NCI-H2029 treated with DMSO at 0.1 percent for 48 hours (cell line): ENCODE measurements at places on chromosomes 1 and 21.

- DNase-seq = no peak
Observed at GRCh38 chr1:8217809-8218208, 100.1 kb upstream of the SLC45A1 start.

DNA sequence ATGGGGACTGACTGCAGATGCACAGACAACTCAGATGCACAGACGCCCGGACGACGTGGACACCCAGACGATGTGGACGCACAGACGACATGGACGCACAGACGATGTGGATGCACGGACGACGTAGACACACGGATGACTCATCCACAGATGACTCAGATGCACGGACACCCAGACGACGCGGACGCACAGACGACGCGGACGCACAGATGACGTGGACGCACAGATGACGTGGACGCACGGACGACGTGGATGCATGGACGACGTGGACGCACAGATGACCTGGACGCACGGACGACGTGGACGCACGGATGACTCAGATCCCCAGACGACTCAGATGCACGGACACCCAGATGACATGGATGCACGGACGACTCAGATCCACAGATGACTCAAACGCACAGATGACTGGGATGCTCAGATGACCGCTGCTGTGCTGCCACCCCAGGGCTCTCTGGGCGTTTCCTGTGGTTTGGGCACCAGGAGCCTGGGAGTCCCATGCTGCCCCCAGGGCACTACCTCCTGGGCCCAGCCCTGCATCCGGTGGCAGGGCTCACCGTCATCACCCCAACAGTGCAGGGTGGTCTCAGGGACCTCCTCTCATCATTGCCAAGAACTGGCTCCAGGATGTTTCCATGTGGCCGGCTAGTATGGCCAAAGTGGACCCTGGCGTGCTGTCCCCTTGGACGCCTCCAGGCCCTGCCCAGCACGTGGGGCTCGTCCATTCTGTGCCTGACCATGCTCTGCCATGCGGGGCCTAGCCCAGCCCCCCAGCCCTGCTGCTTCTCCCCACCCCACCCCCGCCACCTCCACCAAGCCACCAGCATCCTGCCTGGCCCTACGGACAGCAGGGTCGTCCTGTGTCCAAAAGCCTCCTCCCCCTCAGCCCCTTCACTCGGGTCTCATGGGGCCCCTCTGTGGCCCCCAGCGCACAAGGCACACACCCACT lies 14.0 kb downstream of the FAAP20 start:
- no peak for DNase-seq

DNA sequence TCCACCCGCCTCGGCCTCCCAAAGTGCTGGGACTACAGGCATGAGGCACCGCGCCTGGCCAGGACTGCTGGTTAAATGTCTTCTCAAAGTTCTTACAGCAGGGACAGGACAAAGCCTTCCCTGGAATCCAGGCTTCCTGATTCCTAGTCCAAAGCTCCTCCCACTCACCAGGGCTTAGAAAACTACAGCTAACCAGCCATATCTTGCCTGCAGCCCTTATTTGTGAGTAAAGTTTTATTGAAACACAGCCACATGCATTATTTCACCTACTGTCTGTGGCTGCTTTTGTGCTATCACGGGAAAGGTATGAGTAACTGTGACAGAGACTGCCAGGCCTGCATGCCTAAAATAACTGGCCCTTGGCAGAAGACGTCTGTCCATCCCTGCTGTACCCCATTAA lies 24.4 kb downstream of the TMCO4 start:
- peak; percentile 29 for DNase-seq

- DNase-seq = no peak
Observed at GRCh38 chr1:88021529-88021928, 662.5 kb upstream of the PKN2 start.

DNA sequence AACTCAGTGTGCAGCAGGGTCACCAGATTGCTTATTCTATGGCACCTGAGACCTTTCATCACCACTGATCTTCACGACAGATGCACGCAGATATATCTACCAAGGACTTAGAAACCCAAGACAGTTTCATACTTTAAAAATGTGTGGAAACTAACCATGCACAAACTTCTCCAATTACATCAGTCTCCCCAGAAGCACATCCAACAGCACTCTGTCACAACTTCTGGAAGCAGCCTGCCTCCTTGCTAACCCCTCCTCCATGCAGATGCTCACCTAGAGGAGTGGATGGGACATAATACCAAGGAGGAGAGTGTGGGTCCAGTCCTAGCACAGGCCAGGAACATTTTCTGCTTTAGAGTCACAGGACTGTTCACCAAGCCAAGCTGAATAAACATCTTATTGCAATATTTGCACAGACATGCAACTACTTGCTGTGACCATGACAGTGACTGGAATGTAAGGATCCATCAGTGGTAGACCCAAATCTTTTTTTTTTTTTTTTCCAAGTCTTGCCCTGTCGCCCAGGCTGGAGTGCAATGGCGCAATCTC lies 69.4 kb downstream of the HIVEP3 start:
- no peak for DNase-seq

DNA sequence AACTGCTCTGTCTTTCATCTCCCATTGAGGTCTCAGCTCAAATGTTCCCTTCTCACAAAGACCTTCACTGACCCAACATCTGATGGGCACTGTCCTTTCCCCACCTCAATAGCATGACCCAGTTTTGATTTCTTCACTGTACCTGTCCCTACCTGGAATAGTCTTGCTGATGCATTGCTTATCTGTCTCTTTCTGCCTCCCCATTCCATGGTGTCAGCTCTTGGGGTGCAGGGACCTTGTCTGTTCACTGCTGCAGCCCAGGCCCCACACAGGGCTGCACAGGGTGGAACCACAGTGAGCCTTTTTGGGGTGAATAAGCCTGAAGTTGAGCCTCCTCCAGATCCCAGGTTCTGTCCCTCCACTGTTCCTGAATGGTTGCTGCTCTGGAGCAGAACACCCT lies 414.9 kb downstream of the PTPRU start:
- DNase-seq = no peak

- no peak for DNase-seq
Observed at GRCh38 chr1:15407580-15407979, 2.1 kb upstream of the EFHD2 start.

DNA sequence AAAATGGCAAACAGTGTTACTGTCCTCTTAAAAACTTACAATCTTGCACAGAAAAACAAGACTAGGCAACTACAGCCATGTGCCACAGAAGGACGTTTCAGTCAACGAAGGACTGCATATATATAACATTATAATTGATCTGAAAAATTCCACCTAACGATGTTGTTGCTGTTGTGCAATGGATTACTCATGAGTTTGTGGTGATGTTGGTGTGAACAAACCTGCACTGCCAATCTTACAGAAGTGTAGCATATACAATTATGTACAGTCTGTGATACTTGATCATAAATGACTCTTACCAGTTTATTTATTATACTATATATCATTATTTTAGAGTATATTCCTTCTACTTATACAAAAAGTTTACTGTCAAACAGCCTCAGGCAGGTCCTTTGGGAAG lies 6.8 kb upstream of the VAMP4 start:
- DNase-seq = no peak

DNA sequence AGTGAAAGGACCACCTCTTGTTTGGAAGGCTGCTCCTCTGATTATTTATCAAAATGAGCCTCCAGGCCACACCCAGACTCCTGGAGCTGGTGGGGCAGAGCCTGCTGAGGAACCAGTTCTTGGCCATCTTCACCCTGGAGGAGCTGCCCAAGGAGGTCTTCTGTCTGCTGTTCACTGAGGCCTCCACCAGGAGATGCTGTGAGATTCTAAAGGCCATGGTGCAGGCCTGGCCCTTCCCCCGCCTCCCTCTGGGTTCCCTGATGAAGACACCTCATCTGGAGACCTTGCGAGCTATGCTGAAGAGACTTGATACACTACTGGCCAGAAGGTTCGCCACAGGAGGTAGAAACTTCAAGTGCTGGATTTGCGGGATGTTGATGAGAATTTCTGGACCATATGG lies 61.7 kb upstream of the GJA8 start:
- no peak for DNase-seq

DNA sequence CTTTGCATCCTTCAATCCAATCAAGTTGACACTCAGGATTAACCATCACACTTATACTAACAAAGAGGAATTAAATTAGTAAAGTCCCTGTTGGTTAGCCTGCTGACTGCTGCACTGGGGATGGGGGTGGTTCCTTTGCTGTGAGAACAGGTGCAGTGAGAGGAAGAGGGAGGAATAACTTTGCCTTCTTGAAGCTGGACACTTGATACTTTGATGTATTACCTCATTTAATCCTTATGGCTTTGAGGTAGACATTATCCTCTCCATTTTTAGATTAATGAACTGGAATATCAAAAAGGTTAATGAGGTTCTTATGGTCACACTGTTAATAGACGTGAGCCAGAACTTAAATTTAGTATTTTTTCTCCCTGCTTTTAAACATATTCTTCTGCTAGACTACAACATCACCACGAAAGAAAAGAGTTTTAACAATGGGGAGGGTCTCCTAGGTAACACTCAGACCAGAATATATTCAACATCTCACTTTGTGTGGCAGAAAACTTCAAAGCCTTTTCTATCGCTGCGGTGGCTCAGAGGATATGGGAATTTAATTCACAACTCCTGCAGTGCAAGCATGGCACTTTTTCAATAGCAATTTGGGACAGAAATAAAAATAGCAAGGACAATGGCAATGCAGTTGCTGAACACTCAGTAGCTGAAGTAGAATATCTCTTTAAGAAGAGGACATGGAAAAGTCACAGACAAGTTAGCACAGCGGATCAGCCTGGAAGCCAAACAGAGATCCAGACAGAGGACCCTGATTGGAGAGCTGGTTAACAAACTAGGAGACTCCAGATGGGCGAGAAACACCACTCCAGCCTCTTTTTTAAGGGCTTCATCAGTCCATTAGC lies 68.8 kb upstream of the DNAH14 start:
- no peak for DNase-seq

DNA sequence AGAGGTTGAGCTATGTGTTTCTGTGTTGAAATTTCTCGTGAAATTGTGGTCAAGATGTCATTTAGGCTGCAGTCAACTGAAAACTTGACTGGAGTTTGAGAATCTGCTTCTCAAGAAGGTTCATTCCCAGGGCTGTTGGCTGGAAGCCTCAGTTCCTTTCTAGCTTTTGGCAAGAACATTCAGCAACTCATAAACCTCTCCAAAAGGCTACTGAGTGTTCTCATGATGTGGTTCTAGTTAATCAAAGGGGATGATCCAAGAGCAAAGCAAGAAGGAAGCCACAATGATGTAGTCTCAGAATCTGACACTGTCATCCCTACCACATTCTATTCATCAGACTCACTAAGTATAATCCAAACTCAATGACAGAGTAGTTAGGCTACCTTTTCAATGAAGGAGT lies 66.6 kb downstream of the SPATA6 start:
- no peak for DNase-seq

DNA sequence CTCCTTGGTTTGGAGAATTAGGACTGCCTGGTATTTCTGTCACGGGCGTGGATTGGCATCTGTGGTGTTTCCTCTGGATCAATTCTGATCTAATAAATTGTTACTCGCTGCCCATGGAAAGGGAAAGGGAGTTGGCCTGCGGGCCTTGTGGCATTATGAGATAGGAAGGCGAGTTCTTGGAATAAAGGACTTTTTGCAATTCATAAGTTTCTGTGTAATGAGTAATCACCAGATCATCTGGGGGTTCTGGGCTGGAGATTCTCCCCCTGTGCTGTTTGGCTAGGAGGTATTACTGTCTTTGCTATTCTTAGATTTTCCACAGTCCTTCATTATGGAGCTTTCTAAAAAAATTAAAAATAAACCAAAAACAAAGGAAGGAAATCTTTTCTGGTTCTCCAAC lies 315.9 kb downstream of the CAMTA1 start:
- no peak for DNase-seq

GRCh38 chr21:35037384-35037765 lies 11.7 kb downstream of the RUNX1 start:
- DNase-seq = no peak

- DNase-seq = no peak
Observed at GRCh38 chr1:48470950-48471690, 884 bp downstream of the SPATA6 start.

GRCh38 chr1:109210058-109210457 lies 3.7 kb upstream of the SARS1 start:
- no peak for DNase-seq

DNA sequence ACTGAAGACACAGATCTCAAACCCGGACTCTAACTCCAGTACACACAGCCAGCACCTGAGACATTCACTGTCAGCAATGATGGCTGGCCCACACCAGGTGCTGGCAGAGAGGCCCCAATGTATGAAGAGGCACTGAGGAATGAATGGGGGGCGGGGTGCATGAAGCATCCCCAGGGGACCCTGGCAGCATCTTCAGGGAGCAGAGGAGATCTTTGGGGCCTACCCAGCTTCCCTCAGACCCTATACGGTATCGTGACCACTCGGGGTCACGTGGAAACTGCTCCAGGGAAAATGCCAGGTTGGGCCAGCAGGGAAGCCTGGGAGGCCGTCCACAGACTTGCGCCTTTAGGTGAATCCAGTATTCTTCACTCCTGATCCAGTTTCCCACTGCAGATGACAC lies 84.3 kb downstream of the NPHP4 start:
- DNase-seq = no peak

- DNase-seq = no peak
Observed at GRCh38 chr1:247936415-247936814, 11.7 kb downstream of the OR2AJ1 start.

DNA sequence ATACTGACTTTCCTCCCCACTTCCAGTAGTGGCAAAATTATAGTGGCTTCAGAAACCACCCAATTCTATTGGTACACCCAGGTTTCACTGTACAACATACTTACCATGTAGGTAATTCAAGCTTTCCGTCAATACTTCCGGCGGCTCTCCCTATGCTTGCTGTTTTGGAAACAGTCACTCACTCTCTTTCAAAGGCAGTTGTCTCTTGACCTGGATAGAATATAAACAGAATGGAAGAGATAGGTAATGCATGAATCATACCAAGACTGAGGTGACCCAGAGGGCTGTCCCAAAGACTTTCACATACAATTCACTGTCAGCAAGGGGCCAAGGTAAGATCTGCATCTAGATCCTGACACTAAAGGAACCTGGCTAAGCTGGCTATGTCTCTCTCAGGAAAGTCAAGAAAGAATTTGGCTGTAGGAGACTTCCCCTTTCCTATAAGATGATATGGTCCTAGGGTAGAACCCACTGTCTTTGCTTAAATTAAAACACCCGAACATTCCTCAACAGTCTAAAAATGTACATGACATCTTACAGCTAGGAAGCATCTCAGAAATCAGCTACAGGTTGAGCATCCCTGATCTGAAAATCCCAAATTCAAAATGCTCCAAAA lies 59.6 kb downstream of the LUZP1 start:
- DNase-seq = no peak

- no peak for DNase-seq
Observed at GRCh38 chr1:181181792-181182585, 93.5 kb downstream of the IER5 start.

GRCh38 chr1:177091040-177091439 lies 73.5 kb downstream of the ASTN1 start:
- no peak for DNase-seq
